ENCODE measurements at places on chromosomes 7 and 10.
A peak's percentile ranks its signal among the peaks of the same experiment; 100 is the strongest.

DNA sequence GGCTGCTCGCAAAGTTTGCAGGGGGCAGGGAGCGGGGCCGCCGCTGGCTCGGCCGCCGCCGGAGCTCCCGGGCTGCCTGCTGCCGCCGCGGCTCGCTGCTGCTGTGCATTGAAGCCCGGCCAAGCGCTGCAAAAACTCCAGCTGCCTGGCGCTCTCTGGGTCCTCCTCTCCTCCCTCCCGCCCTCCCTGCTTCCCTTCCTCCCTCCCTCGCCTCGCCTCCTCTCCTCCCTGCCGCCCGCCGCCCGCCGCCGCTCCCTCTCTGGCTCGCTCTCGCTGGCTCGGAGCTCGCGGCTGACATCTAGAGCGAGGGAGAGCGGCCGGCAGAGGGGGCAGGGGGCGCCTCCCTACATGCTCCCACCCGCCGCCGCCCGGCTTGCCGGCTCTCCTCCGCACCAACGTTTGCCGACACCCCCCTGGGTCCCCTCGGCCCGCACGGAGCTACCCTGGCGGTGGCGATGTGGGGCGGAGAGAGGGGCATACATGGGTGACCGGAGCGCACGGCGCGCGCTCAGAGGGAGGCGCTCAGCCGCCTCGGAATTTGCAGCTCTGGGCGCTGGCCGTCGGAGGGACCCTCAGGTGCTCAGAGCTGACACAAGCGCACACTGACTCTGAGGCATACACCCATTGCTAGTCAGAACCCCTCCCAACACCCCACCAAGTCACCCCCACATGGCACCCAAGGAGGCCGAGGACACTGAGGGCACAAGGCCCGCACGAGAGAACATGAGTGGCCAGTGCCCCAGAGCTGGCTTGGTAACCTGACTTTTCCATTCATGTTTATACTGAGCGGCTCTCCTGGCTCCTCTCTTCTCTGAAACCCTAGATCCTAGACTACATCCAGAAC lies 1.2 kb upstream of the PLXNA4 start:
- DNase-seq: peak; percentile 72

- DNase-seq: no peak
Observed at GRCh38 chr10:78910886-78911285, 157.9 kb upstream of the ZMIZ1 start.

- no peak for DNase-seq
Observed at GRCh38 chr10:44467900-44468299, 83.0 kb upstream of the CXCL12 start.

DNA sequence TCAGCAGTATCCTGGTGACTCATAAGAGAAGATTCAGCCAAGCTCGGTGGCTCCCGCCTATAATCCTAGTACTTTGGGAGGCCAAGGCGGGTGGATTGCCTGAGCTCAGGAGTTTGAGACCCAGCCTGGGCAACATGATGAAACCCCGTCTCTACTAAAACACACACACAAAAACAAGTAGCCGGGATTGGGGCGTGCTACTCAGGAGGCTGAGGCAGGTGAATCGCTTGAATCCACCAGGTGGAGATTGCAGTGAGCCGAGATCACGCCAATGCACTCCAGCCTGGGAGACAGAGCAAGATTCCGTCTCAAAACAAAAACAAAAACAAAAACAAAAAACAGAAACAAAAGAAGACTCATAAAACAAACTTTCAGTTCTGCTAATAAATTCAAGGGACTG lies 551.1 kb upstream of the POT1 start:
- no peak for DNase-seq

- no peak for DNase-seq
Observed at GRCh38 chr10:110372656-110373055, 67.9 kb upstream of the SMNDC1 start.

GRCh38 chr7:27098578-27099451 lies 3.0 kb upstream of the HOXA1 start:
- peak; percentile 71 for DNase-seq

DNA sequence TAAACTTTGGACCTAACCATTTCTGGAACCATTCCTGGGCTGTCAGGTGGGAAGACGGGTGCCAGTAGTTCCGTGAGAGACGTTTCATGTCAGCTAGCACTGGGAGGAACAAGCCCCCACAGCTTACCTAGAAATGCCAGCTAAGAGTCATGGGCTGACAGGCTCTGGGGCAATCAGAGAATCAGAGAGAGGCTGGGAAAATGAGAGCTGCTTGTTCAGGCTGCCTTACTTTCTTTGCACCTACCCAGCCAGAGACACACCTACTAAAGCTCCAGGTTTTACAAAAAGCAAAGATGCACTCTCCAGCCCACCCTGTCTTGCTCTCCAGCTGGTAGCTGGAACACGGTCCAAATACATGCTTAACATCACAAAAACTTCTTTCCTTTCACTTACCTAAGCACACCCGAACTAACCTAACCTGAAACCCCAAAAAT lies 688 bp downstream of the PTN start:
- no peak for DNase-seq
